Mesenteric fat pad (tissue), 1 donor: ENCODE measurements at places on chromosomes 6 and 20.

DNA sequence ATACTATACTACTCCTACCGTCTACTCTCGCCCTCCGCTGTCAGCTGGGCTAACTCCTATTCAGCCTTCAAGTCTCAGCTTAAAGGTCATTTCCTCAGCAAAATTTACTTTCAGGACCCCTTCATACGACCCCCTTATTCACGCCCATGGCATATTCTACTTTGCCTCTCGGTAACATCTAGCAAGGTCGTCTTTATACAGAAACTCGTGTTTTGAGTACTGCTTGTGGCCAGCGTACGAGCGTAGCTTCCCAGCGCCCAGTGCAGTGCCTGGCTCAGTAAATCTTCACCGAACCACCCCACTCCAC, 546 bp downstream of the CRNKL1 start:
- DNase-seq: no peak

- no peak for DNase-seq
These were observed 94.8 kb upstream of the PHACTR1 start for GRCh38 chr6:12621754-12622153.

DNA sequence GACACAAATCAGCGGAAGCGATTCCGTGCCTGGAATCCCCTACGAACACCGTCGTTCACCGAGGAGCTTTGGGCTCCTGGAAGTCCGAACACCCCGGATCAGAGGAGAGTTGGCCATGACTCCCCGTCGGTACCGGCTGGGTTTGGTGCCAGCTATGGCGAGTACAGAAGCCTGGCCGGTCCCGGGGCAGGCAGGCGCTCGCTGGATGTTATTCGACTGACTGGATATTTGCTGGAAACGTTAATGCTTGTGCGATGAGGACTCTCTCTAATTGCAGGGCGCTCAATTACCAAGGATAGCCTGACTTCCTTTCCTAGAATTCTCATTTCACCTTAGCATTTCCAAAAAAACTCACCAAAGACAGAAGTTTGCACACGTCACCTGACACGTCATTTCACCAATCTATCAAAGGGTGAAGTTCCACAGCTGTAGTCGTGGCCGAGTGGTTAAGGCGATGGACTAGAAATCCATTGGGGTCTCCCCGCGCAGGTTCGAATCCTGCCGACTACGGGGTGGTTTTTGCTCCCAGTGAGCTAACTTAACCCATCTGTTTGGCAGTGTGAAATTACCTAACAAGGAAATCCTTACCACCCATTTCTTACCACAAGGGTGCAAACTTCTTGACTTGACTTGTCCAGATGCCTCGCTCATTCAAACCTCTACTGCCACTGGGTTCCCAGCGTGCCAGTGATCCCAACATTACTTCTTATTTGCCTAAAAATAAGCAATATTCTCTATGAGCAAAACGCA, 22.7 kb upstream of the ZNF184 start:
- DNase-seq: no peak

GRCh38 chr6:11853678-11854407, 75.2 kb upstream of the ADTRP start:
- DNase-seq: no peak

DNA sequence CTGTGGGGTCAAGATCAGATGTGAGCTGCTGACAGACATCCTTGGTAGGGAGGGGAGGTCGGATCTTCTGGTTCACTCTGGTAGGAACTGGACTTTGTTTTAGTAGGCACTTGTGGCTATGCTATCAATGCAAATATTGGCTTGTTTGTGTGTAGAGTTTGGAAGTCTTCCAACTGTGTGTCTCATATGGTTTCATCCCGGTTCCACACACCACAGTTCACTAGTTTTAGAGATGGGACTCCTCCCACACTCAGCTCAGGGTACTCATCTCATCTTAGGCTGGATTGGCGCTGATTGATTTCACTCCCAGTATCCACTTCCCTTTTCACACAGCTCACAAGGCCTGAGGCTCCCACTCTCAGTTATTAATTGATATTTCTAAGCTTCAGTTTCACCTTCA, 161.3 kb downstream of the THBS2 start:
- DNase-seq: no peak

DNA sequence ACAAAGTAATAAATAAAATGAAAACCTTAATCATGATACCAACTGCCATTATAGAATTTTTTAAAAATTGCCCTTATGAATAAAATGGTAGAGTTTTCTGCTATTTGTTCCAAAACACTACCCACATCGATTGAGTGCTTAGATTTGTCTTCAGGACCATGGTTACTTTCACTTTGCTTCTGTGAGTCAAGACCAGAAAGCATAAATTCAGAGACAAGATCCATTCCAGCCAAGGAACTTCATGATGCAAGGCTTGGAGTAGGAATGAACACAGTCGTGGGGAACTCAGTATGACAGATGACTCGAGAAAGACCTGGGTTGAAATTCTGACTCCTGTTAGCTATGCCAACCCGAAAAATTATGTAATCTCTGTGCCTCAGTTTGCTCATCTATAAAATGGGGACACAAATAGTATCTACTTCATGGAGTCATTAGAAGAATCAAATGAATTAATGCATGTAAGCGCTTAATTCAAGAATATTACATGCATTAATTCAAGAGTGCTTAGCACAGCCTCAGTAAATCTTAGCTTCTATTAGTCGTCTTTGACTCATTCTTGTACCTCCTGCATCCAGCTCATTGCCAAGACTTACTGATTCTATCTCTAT, 72.5 kb upstream of the MYLIP start:
- no peak for DNase-seq

DNA sequence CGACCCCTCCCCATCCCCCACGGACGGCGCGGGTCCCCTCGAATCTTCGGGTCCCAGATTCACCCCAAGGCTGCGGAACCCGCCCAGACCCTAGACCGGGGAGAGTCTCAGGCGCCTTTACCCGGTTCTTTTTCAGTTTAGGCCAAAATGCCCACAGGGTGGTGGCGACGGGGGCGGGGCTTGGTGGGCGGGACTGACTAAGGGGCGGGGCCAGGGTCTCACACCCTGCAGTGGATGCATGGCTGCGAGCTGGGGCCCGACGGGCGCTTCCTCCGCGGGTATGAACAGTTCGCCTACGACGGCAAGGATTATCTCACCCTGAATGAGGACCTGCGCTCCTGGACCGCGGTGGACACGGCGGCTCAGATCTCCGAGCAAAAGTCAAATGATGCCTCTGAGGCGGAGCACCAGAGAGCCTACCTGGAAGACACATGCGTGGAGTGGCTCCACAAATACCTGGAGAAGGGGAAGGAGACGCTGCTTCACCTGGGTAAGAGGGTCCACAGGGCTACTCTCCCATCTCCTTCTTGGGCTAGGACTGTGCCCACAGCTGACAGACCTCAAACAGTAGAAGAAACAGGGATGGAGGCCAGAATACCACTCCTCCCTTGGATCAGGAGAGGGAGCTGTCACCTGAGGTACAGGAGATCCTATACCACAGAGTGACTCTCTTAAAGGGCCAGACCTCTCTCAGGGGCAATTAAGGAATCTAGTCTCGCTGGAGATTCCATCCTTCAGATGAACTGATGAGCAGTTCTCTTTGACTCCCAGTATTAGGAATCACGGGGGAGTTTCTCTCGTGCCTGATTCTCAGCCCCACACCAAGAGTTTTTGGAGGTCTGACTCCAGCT, 942 bp downstream of the HLA-E start:
- DNase-seq: peak; percentile 93

GRCh38 chr6:133945158-133945557, 7.9 kb upstream of the TBPL1 start:
- DNase-seq: no peak

DNA sequence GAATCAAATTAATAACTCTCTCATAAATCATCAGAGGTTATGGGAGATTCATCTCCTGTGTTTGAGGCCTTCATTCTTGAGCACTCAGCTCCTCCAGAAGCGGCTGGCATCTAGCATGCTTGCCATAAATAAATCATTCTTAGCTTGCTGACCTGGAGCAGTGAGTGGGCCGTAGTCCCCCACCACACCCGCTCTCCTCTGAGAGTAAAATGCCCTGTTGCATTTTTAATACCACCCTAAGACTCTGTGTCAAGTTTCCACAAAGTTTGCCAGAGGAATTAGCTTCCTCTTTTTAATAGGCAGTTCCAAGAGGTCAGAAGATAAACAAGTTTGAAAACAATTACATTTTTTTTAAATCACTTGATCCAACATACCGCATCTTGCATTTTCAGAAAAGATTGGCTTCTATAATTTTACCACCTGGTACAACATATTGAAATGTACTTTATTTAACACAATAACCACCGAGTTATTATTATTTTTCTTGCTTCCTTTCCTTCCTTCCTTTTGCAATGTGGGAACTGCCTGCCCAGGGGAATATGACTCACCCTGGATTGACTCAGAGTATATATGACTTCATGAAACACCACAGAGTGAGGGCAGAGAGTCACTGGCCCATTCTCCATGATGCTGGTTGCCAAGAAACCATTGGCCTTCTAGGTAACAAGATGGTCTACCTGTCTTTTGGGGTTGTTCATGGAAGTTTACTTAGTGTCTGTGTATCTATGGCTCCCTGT, 29.4 kb upstream of the CLIC5 start:
- no peak for DNase-seq

DNA sequence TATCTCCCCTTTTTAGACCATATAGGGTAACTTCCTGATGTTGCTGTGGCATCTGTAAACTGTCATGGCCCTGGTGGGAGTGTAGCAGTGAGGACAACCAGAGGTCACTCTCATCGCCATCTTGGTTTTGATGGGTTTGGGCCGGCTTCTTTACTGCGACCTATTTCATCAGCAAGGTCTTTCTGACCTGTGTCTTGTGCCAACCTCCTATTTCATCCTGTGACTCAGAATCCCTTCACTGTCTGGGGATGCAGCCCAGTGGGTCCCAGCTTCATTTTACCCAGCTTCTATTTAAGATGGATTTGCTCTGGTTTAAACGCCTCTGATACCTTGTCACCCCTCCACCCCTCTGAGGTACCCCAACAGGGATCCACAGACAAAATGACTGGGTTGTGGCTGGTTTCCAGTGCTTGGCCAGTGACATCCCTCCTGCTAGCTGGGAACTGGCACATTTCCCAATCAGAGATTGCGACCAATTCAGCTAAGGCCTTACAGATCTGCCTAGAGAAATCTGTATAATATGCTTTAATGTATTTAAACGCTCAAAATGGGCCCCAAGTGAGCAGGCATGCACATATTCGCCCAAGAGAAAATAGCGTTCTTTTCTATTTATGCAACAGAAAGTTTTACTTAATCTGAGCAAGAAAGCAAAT, 315.6 kb upstream of the QKI start:
- no peak for DNase-seq
